ENCODE measurements at places on chromosomes 6 and 20. TPM values are rescaled to one million over a fixed set of nuclear protein-coding genes. Genes with fewer than 3 reads are reported as not detected.

- DNase-seq, result peak; percentile 89
Measured at GRCh38 chr20:5788385-5788895, 38.2 kb downstream of the SHLD1 start.

GRCh38 chr6:85362652-85363310, 87.1 kb upstream of the NT5E start:
- no peak for DNase-seq

DNA sequence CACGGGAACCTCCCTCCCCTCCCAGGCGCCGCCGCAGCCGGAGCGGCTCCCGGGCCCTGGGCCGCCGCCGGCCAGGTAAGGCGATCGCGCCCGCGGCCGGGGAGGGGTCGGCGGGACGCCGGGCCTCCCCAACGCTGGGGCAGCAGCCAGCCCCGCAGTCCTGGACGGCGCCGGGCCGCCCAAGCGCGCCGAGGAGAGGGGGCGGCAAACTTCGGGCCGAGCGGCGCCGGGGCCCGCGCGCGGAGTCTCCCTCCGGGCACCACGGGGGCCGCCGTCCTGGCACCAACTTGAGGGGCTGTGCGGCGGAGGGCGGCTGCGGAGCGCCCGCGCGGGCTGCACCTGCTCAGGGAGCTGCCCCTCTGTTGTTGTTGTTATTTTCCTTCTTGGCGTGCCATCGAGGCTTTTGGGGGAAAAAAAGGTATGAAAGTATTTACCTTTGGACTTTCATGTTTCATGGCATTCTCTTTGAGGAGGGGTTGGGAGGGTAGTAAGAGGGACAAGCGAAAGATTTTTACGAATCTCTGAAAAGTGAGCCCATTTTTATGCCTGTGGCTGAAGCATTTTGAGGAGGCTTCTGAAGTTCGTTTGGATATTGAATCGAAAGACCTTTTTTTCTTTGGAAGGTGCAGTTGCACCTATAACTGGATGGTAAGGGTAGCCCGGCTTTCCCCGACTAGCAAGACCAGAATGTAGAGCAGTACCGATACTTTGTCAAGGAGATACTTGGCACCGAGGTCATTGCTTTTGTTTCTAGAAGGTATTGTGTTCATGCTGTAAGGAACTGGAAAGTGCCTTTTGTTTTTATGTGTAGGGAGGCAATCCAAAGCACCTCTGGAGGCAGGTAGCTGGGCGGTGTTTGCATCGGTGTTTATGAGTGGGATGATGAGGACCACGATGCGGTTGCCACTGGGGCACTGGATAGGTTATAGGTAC, at the start of gene RNF182:
TSS of gene RNF182 (plus strand) at position 4 of the 933 bp plus-strand sequence. CDS start 52,168 bp downstream, outside the sequence.
- DNase-seq, result no peak

GRCh38 chr20:45420125-45420524, 4.2 kb downstream of the PIGT start:
- no peak for DNase-seq

DNA sequence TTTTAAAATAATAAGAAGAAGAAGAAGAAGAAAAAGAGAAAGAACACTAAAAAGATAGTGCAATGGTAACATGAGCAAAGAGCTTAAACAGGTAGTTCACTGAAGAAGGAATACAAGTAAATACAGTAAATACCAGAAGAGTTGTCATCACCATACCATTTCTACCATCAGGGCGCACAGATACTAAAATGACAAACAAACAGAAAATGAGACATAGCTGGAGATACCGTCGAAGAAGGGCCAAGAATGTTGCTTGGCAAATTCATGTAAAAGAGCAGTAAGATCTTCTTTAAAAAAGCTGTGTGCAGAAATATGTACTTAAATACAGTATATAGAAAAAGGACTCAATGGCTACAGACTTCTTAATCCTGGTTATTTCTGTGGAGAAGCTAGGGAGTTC, 20.7 kb upstream of the TFAP2C start:
- no peak for DNase-seq

- peak; percentile 47 for DNase-seq
Measured at GRCh38 chr20:1835186-1836035, 59.8 kb upstream of the SIRPA start.

- no peak for DNase-seq
Measured at GRCh38 chr6:19837511-19838441, 606 bp downstream of the ID4 start.

DNA sequence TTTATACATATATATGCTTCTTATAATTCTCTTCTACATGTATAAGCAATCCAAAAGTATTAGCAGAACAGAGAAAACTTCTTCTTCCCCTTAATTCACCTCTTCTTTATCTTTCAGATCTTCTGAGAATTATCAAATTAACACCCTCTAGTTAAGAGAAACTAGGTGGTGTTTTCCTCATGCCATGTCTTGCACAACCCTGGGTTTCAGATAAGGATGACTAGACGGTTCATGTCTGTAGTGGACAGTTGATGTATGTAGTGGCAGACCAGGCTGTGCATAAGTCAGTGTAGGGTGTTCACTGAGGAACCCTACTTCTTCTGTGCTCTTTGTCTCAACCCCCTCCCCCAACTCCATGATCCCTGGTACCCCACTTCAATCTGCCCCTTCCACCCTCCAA, 187.3 kb downstream of the SAMD5 start:
- DNase-seq, result no peak

- no peak for DNase-seq
Measured at GRCh38 chr6:106872049-106872448, 102.5 kb downstream of the CD24 start.

- peak; percentile 59 for DNase-seq
Measured at GRCh38 chr6:136059308-136059707, 190.8 kb downstream of the MTFR2 start.

- peak; percentile 66 for DNase-seq
Measured at GRCh38 chr20:24350923-24351368, 118.5 kb upstream of the SYNDIG1 start.

Gene PROKR2
- total RNA-seq, result not detected

Gene RAB44
- not detected for total RNA-seq
